ENCODE measurements at places on chromosomes 7 and 10. TPM values are rescaled to one million over a fixed set of nuclear protein-coding genes. Genes with fewer than 3 reads are reported as not detected.

DNA sequence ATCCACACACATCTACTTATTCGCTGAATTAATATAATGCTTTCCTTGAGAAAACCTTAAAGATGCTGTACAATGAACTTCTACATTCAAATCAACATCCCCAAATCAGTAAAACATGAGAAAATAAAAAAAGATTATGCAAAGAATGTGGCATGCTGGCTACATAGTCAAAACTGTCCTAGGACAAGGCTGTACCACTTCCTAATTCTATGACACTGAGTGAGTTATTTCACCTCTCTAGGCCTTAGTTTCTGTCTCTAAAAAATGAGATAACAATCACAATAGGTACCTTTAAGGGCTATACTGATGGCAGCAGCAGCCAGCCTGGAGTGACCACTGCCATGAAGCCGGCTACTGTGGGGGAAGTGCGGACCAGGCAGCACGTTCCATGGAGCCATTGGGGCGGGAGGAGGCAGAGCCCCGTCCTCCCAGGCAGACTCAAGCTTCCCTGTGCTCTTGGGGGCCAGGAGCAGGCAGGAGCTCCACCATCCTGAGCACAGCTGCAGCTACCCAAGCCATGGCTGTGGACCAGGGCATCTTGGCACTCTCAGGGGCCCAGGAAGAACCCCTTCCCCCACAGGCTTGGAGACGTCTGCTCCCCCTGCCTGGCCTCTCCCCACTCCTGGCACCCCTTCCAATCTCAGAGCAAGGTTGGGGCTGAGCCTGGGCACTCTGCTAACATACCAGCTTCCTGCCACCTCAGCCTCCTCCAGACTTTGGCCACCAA, 110.2 kb downstream of the ELAPOR2 start:
- no peak for DNase-seq

The ADAP1 gene
- 99.1 TPM for polyA plus RNA-seq

- no peak for DNase-seq
These were observed 207.7 kb upstream of the TEX47 start for GRCh38 chr7:89002981-89003956.

GRCh38 chr7:155198901-155199845, 98.5 kb upstream of the INSIG1 start:
- DNase-seq: no peak
